ENCODE measurements at places on chromosomes 2 and 18.

- DNase-seq = peak; percentile 40
Measured at GRCh38 chr18:79442508-79443221, 46.9 kb downstream of the NFATC1 start.

DNA sequence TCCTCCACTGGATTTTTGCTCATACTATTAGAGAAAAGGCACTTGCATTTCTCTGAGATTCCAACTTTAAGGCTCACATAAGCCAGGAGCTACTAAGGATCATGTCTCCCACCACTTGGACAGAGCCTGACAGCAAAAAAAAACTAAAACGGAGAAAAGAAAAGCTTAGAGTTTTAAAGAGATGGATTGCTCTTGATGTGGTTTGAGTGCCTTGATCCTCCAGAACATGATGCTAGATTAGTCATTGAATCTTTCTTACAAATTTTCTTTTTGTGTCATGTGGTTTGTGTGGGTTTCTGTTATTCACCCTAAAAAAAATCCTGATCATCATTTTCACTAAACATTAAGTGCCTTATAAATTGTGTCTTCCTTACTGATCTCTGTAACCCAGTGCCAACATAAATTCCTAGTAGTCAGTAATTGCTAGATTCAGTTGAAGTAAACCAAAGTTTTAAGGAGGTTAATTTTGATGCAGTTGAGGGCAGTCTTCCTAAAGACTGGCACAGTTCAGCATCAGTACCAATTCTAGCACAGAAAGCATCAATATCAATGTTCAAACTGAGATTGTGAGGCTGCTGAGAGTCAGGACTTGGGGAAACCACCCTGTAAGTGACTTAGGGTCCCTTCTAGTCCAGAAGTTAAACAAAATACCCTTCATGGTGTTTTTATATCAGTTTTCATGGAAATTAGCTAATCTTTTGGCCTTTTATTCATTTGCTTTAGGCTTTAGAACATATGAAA lies 206.3 kb downstream of the RAD51AP2 start:
- DNase-seq = no peak

DNA sequence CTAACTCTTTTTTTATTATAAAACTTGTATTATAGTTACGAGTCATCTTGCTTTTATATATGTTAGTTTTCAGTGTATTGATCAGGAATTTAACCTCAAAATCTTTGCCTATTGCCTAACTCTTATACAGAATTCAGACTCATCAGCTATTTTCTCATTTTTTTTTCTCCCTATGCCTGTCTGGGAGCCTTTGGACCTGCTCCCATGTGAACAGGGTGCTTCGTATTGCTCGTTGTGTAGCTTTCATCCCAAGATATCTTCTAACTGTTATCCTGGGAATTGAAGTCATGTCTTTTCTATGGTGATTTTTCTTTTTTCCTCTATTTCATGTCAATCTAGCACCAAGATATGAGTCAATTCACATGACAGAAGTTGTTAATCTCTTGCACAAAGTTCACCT lies 814.0 kb downstream of the SLC4A3 start:
- no peak for DNase-seq

DNA sequence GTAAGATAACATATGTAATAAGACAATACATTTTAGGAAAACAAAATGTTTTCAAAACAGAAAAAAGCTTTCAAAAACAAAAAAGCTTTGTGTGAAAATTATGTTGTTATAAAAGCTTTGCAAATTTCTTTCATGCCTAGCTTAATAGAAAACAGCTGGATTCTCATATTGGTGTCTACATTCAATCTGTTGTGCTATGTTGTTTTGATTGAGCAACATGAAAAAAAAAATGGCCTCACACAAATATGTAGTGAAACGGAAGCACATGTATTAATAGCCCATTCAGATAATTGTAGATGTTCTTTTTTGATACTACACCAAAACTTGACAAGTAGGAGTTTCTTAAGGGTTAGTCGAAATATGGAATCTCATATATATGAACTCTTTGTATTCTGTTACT lies 197.5 kb downstream of the ZEB2 start:
- no peak for DNase-seq

- no peak for DNase-seq
Measured at GRCh38 chr2:28173377-28173776, 219.3 kb upstream of the FOSL2 start.
